ENCODE measurements at places on chromosomes 1 and 21. TPM values are rescaled to one million over a fixed set of nuclear protein-coding genes. Genes with fewer than 3 reads are reported as not detected.

GRCh38 chr1:30738040-30738714 lies 14.8 kb upstream of the MATN1 start:
- no peak overlapping the region for H3K4me3 ChIP-seq
- H3K27ac ChIP-seq: no peak overlapping the region
- no peaks in the 10 kb centered on the region for H3K4me1 ChIP-seq
- DNase-seq: no peak

DNA sequence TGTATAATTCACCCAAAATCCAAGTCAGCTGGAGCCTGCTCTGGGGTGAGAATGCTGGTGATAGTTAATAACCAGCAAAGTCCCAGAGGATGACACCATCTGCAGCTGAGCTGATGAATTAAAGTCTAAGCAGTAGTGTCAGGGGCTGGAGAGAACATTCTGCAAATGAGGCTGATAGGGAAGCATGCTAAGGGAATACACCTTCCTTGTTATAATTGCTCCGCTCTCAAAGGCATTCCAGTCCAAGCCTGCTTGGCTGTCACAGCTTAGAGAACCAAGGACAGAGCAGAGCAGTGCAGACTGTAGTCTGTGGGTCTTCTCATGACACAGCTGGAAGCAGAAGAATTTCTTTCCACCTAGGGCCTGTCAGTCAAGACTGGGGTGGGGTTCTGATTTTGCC lies 283.1 kb downstream of the SIPA1L2 start:
- DNase-seq: no peak
- peaks cover 2% of the 10 kb centered on the region for H3K27me3 ChIP-seq
- H3K36me3 ChIP-seq: peaks cover 3% of the 10 kb centered on the region

- H3K27ac ChIP-seq: peak within 1 kb of the TSS; percentile 90
- H3K36me3 ChIP-seq: no peaks in the 10 kb centered on the region
- H3K4me1 ChIP-seq: peaks cover 17% of the 10 kb centered on the region
- no peak for DNase-seq
- H3K27me3 ChIP-seq: no peaks in the 10 kb centered on the region
Measured at GRCh38 chr1:186828611-186829454, at the start of gene PLA2G4A. TSS of gene PLA2G4A (plus strand) at chr1:186828949. CDS start at chr1:186854355, 25,406 bp downstream.

DNA sequence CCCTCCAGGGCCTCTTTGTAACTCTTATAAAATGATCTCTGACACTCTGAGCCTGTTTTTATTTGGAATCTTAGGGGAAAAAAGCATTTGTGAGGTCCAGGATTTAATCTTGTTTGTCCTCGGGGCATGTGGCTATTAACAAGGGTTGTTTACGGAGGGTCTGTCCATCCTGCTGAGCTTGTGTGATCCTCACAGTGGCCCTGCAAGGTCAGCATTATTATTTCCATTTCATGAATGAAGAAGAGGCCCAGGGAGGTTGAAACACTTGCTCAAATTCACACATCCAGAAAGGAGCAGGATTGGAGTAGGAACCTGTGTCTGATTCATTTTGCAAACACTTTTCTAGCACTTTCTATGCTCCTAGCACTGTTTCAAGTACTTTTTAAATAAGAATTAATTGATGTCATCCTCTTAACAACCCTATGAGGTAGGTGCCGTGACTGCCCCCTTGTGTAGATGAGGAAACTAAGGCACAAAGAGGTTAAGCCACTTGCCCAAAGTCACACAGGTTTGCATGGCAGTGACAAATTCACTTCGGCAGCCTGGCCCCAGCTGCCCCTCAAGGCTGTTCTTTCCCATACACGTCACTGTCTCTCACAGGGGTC lies 178.9 kb downstream of the MIS18A start:
- peaks cover 9% of the 10 kb centered on the region for H3K4me1 ChIP-seq
- H3K27me3 ChIP-seq: no peaks in the 10 kb centered on the region
- no peak for DNase-seq
- no peaks in the 10 kb centered on the region for H3K36me3 ChIP-seq
- no peak overlapping the region for H3K27ac ChIP-seq

CNR2 gene
- total RNA-seq: not detected

GPR37L1 gene
- 0.07 TPM for total RNA-seq

NUDT4B gene
- total RNA-seq: not detected

GJB4 gene
- not detected for total RNA-seq

- peak overlapping the region; percentile 33 for H3K4me3 ChIP-seq
- H3K27ac ChIP-seq: no peak overlapping the region
- H3K27me3 ChIP-seq: peaks cover 27% of the 10 kb centered on the region
Measured at GRCh38 chr1:10639011-10639774, 157.3 kb downstream of the CASZ1 start.

DNA sequence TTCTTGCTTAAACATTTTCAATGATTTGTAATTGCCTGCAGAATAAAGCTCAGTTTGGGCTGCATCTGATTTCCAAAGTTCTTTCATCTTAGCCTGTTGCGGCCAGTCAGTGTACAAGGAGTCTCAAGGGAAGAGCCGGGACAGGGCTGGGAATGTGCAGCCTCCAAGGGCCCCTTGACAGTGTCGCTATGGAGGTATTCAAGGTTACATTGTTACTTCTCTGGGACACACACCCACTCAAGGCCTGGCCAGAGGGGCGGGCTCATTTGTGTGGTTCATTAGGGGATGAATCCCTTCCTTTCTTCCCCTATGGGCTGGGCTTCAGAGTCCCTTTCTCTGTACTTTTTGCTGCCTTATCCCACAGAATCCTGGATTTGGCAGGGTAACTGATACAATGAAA lies 107.6 kb upstream of the CSF3R start:
- no peaks in the 10 kb centered on the region for H3K36me3 ChIP-seq
- H3K4me1 ChIP-seq: peaks cover 7% of the 10 kb centered on the region
- no peak overlapping the region for H3K27ac ChIP-seq
- no peak overlapping the region for H3K4me3 ChIP-seq

GRCh38 chr1:226632922-226633351 lies 84.4 kb downstream of the STUM start:
- H3K4me1 ChIP-seq: no peaks in the 10 kb centered on the region
- no peak for DNase-seq
- no peak overlapping the region for H3K4me3 ChIP-seq
- no peak overlapping the region for H3K27ac ChIP-seq
- H3K27me3 ChIP-seq: no peaks in the 10 kb centered on the region
- peaks cover 3% of the 10 kb centered on the region for H3K36me3 ChIP-seq

- H3K4me3 ChIP-seq: no peak overlapping the region
- no peak for DNase-seq
- H3K4me1 ChIP-seq: peaks cover 3% of the 10 kb centered on the region
- peaks cover 4% of the 10 kb centered on the region for H3K36me3 ChIP-seq
- H3K27me3 ChIP-seq: no peaks in the 10 kb centered on the region
- H3K27ac ChIP-seq: no peak overlapping the region
Measured at GRCh38 chr1:95181096-95181495, 52.9 kb upstream of the RWDD3 start.

GRCh38 chr1:50858761-50859160 lies 101.3 kb downstream of the FAF1 start:
- H3K27ac ChIP-seq: no peak overlapping the region
- peaks cover 30% of the 10 kb centered on the region for H3K36me3 ChIP-seq
- H3K4me1 ChIP-seq: no peaks in the 10 kb centered on the region
- H3K27me3 ChIP-seq: no peaks in the 10 kb centered on the region
- DNase-seq: no peak

PADI6 gene
- total RNA-seq: not detected

DNA sequence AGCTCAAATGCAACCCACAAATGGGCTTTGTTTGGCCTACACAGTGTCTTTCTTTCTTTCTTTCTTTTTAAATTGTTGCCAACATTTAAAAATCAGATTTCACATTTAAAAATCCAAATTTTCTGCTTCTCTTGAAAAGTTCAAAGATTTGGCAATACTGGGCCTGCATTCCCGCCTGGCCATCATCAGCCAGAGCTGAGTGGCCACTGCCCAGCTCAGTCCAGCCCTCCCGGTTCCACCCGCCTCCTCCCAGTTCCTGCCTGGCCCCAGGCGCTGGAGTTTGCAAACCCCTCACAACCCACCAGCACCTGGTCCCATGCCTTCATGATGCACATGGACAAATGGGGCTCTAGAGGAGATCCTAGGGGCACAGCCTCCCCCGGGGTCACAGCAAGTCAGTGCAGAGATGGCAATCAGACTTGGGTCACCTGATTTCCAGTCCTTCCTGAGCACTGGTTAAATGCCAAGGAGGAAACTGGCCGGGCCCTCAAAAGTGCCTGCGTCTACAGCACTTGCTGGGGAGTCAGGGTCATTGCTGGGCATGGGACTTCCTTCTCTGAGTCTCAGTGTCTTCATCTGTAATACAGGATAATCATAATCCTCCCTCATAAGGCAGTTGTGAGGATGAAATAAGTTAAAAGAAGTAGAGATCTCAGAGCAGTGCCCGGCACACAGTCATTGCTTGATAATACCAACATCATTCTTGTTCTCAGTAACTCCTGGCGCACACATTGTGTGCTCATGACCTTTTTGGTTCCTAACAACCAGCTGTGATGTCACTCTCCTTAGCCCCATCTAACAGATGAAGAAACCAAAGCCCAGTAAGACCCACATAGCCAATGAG lies 41.0 kb upstream of the LAPTM5 start:
- no peak overlapping the region for H3K27ac ChIP-seq
- no peaks in the 10 kb centered on the region for H3K36me3 ChIP-seq
- peaks cover 5% of the 10 kb centered on the region for H3K4me1 ChIP-seq
- DNase-seq: no peak
- no peaks in the 10 kb centered on the region for H3K27me3 ChIP-seq

LAPTM5 gene
- not detected for total RNA-seq

GRCh38 chr1:100494393-100495084 lies 43.4 kb upstream of the GPR88 start:
- H3K4me3 ChIP-seq: no peak overlapping the region
- H3K27me3 ChIP-seq: no peaks in the 10 kb centered on the region
- no peaks in the 10 kb centered on the region for H3K4me1 ChIP-seq
- DNase-seq: no peak
- no peak overlapping the region for H3K27ac ChIP-seq

DNA sequence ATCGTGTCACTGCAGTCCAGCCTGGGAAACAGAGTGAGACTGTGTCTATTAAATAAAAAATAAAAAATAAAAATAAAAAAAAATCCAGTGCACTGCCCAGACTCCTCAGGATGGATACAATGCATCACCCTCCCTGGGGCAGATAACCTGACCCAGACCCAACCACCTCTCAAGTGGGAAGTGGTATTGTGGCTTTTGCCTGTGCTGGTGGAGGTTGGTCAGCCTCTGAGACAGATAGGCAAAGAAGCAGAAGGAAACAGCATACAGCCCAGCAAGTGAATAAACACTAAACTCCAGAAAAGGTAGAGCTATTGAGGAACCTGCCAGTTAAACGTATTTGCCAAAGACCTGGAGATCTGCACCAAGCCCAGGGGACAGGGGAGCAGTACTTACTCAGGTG lies 22.0 kb downstream of the HHIPL2 start:
- no peaks in the 10 kb centered on the region for H3K36me3 ChIP-seq
- no peak overlapping the region for H3K27ac ChIP-seq
- H3K27me3 ChIP-seq: peaks cover 8% of the 10 kb centered on the region
- peaks cover 7% of the 10 kb centered on the region for H3K4me1 ChIP-seq
- H3K4me3 ChIP-seq: no peak overlapping the region
- no peak for DNase-seq

DNA sequence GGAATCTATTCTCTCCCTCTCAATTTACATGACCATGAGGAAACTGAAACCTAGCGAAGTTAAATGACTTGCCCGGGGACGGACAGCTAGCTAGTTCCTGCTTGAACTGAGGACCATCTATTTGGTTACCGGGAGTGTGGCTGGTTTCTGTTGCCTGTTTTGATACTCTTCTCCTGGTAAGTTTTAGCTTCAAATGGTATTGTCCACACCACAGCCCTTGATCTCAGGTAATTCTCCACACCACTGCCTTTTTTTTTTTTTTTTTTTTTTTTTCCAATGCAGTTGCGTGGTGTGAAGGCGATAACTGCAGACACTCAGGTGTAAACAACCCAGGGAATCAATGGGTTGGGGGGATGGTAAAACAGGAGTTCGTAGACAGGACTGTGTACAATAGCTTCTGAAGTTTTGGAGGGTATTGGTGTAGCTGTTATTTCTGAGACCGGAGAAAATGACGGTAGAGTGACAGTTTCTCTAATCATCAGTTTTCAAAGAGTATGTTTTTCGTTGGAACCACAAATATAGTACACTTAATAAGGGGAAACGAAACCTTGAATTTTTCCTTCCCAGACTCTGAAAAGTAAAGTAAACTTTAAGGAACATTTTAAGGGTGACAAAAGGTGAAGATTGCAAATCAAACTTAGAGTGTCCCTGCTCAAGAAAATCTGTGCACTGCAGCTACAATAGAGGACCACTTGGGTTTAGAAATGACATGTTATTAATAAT lies 125.3 kb upstream of the CACYBP start:
- no peak for DNase-seq
- H3K36me3 ChIP-seq: no peaks in the 10 kb centered on the region
- peak overlapping the region; percentile 91 for H3K27ac ChIP-seq
- H3K4me1 ChIP-seq: peaks cover 49% of the 10 kb centered on the region
- H3K4me3 ChIP-seq: peak overlapping the region; percentile 61

- no peaks in the 10 kb centered on the region for H3K36me3 ChIP-seq
- H3K27me3 ChIP-seq: peaks cover 14% of the 10 kb centered on the region
- no peak overlapping the region for H3K4me3 ChIP-seq
- no peak for DNase-seq
- no peak overlapping the region for H3K27ac ChIP-seq
Measured at GRCh38 chr1:214018386-214019268, 30.9 kb downstream of the PROX1 start.

DNA sequence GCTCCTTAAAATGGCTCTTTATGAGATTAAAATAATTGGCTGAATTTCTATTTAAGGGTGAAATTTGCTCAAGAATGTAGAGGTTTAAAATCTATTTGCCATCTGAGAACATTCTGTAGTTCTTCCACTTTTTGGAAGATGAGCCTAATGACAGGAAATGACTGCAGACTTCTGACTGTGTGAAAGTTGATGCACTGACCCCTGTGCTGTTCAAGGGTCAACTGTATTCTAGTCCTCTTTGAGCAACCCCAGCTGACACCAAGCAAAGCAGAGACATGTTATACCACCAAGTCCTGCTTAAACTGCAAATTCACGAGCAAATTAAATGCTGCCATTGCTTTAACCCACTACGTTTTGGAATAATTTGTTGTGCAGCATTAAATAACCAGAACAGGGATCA lies 26.6 kb downstream of the DDAH1 start:
- H3K27me3 ChIP-seq: no peaks in the 10 kb centered on the region
- H3K36me3 ChIP-seq: no peaks in the 10 kb centered on the region
- no peak overlapping the region for H3K27ac ChIP-seq

DNA sequence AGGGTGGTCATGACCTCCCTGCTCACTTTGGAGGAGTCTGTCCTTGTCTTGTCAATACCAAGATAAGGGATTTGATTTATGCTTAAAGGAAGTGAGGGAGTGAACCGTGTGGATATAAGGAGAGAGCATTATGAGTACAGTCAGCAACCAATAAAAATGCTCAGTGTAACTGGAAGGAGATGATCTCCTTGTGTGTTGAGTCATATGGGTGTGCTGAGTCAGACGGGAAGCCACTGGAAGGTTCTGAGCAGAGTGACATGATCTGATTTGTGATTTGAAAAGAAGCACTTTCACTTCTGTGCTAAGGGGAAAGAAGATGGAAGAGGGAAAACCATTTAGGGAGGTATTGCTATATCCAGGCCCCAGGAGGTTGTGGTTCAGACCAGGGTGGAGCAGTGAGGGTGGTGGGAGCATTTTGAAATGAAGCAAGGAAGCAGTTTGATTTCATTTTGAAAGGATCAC lies 2.5 kb upstream of the BCL10 start:
- no peaks in the 10 kb centered on the region for H3K36me3 ChIP-seq
- peak overlapping the region; percentile 53 for H3K27ac ChIP-seq
- no peak for DNase-seq
- no peak overlapping the region for H3K4me3 ChIP-seq
